MCF 10A (cell line): ENCODE measurements at places on chromosomes 16 and 17. TPM values are rescaled to one million over a fixed set of nuclear protein-coding genes. Genes with fewer than 3 reads are reported as not detected.

DNA sequence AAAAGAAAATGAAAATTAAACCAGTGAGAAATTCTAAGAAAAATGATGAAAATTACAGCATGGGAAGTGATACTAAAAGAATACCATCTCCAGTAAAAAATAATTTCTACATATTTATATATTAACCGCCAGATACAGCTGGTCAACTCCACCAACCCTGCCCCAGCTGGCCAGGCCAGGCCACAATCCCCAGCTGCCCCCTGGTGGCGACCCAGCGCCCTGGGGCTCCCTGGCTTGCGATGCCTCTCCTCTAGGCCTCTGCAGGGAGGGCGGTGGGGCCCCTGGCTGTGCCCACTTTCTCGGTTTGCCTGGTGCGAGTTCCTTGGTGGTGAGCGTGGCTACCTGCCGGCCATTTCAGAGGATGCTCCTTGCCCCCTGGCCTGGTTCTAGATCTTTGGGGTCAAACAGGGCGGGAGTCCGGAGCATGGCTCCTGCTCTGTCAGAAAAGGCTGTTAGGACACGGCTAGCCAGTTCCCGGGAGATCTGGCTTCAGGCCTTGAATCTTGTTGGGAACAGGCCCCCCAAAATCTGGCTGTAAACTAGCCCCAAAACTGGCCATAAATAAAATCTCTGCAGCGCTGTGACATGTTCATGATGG, 14.5 kb downstream of the GLIS2 start:
- H3K27me3 ChIP-seq = no peaks in the 10 kb centered on the region
- no peaks in the 10 kb centered on the region for H3K4me1 ChIP-seq
- H3K36me3 ChIP-seq = peaks cover 15% of the 10 kb centered on the region
- H3K4me3 ChIP-seq = no peak overlapping the region

DNA sequence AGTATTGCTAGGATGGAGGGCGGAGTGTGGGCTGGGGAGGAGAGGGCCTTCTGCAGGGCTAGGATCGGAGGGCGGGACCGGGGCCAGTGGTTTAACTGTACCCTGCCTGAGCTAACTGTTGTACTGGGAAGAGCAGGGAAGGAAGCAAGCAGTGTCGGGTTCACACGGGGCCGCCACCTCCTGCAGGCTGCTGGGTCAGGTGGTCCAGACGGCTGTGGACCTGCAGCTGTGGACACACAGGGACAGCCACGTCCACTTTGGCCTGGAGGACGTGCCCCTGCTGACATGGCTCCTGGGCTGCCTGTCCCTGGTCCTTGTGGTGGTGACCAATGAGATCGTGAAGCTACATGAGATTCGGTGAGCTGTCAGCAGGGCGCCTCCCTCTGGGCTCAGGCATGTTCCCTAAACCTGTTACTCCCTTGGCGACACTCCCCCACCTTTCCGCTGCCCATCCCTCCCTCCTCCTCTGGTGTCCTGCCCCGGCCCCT, 16.6 kb downstream of the CASKIN2 start:
- no peaks in the 10 kb centered on the region for H3K4me1 ChIP-seq
- peaks cover 38% of the 10 kb centered on the region for H3K36me3 ChIP-seq
- DNase-seq = no peak
- H3K27ac ChIP-seq = no peak overlapping the region

DNA sequence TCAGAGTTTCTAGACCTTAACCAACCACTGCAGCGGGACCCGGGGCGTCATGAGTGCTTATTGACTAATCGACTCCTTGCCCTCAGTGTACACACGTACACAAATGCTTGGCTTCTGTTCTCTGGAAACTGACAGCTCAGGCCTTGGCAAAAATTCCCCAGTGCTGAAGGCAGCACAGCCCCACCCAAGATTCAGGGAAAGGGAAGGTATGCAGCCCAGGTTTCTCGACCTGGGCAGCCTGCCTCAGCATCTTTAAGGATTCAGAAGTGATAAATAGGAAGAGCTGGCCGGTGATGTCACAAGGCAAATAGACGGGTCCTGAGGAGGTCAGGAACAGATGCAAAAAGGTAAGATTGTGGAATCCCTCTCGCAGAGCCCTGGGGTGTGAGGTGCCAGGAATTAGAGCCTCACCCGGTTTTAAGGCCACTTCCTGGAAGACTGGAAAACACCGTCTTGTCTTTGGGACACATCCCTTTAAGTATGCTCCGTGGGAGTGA, 9.0 kb upstream of the CDH3 start:
- no peaks in the 10 kb centered on the region for H3K27me3 ChIP-seq
- peak; percentile 82 for DNase-seq
- H3K36me3 ChIP-seq = peaks cover 4% of the 10 kb centered on the region
- peaks cover 19% of the 10 kb centered on the region for H3K4me1 ChIP-seq

DNA sequence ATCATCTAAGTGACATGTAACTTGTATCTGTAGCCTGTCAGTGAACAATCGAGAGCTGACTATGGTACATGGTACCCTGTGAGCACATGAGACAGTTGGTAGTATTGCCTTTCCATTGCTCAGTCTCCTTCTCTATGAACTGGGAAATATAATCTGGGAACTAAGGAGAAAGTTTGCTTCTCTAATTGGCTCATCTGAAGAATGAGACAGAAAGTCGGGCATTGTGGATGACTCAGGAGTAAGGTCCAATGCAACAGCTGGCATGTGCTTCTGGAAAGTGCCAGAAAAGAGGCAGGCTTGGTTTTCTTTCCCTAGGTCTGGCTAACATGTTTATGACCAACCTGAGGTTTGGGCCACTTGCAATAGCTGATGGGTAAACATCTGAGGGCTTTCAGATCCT, 51.9 kb downstream of the ZZEF1 start:
- no peak overlapping the region for H3K4me3 ChIP-seq
- no peaks in the 10 kb centered on the region for H3K27me3 ChIP-seq
- DNase-seq = no peak
- H3K4me1 ChIP-seq = no peaks in the 10 kb centered on the region
- H3K27ac ChIP-seq = no peak overlapping the region

The TEKT5 gene
- total RNA-seq = not detected in 2 replicates

The CHST4 gene
- total RNA-seq = 0.14 TPM in 1 of 2 replicates, not detected in the other

The GDPD3 gene
- 0.49 and 1.5 TPM in 2 replicates for total RNA-seq
